ENCODE measurements at places on chromosomes 7 and 10. TPM values are rescaled to one million over a fixed set of nuclear protein-coding genes. Genes with fewer than 3 reads are reported as not detected.

GRCh38 chr10:67669978-67670377 lies 26.0 kb downstream of the CTNNA3 start:
- no peak for DNase-seq

DNA sequence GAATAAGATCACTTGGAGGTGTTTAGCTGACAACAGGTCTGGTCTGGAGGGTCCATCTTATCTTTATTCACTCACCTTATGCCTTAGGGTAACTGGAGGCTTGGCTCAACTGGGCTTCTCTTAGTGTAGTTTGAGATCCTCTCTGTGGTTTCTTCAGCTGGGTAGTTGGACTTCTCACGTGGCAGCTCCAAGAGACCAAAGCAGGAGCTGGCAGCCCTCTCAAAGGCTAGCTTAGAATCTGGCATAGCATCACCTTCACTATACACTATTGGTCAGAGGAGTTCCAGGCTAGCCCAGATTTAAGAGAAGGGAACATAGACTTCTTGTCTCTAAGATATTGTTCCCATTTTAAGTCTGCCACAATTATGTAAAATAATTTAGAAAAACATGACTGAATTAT lies 16.4 kb downstream of the ADK start:
- no peak for DNase-seq

DNA sequence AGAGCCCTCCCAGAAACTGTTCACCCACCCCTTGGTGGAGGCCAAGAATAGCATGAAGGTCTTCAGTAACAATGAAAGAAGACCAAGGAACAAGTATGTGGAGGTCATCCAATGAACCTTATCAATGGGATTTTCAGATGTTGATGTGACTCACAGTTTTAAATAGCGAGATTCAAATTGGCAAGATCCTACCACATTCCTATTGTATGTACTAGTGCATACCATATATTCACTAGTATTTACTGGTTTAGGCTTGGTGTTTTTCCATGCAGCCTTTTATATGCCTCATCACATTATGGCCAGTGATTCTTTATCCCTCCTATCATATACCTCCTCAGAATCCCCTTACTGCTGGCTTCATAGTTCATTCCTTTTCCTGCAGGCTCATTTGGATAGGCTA lies 54.4 kb downstream of the ITGB8 start:
- DNase-seq, result no peak

DNA sequence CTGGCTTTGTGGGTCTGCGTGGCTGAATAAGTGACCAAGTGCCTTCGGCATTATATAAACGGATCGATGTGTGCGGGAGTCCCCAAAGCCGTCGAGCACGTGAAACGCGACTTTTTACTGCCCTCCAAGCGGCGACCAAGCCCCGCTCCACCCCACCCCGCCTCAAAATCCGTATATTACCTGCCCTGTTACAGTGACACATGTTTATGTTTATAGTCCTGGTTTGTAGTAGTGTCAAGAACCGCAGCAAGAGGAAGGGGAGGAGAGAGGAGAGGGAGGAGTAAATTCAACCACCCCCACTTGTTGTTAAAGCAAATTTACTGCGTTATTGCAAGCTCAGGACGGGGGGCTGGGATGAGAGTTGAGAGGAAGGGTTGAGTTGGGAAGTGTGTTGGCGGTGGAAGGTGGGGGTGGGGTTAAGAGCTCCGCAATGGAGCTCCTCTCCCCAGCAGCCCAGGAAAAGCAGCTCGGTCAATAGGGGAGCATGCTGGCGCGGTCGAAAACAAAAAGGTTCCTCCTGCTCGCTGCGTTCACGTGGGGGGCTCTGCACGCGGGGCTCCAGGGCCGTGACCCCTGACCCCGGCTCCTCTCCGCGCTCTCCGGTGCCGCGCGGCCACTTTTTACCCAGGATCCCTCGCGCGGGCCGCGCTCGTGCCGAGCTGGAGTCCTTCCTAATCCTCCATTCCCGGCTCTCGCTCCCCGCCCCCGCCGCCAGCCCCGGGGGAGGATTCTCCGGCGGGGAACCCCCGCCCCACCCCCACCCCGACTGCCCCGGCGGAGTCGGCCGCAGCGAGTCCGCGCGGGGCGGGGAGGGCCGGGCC lies at the start of gene SKIDA1:
SKIDA1 (minus strand) TSS at position 316 of the 821 bp plus-strand sequence. CDS start 7,860 bp downstream, outside the sequence.
- DNase-seq, result peak; percentile 92

Gene OLAH
- not detected for polyA plus RNA-seq

Gene PPP1R17
- not detected for polyA plus RNA-seq

Gene MSMB
- polyA plus RNA-seq, result not detected
